ENCODE measurements at places on chromosomes 16 and 17. TPM values are rescaled to one million over a fixed set of nuclear protein-coding genes. Genes with fewer than 3 reads are reported as not detected.

DNA sequence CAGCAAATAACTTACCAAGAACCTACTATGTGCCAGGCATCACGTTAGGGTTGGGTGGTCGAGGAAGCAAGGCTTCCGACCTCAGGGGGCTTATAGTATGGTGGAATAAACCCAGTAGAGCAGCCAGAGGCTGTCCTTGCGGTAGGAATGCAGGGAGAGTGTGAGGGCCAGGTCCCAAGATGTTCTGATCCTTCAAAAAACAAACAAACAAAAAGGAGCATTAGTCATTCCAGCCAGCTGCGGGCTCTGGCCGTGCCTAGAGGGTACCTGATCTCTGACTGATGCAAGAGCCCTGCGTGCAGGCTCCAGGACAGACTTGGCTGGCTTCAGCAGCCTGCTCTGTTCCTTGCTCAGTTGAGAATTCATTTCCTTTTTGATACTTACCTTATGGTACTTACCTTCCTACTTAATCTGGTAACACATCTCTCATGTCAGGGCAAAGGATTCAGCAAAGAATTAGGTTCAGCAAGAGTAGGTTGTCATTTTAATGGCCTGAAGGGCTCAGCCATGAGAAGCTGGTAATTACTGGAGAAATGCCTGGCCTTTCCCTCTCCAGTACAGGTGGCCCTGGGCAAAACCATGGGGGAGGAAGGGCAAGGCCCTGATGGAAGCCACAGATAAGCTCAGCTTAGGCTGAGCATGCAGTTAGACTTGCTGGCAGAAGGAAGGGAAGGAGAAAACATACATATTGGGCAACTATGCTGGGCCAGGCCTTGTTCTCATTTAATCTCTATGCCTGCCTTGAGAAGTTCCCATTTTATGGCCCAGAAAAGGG lies 18.4 kb downstream of the CYB5D2 start:
- DNase-seq, result no peak

GRCh38 chr16:52470585-52470984 lies 76.4 kb downstream of the TOX3 start:
- no peak for DNase-seq

PRCD gene
- total RNA-seq, result 1.1 TPM

CDH5 gene
- total RNA-seq, result not detected

- no peak for DNase-seq
Observed at GRCh38 chr17:50956409-50956749, 90.2 kb upstream of the TOB1 start.

GRCh38 chr16:57507136-57508034 lies 21.1 kb upstream of the DOK4 start:
- DNase-seq, result no peak

DNA sequence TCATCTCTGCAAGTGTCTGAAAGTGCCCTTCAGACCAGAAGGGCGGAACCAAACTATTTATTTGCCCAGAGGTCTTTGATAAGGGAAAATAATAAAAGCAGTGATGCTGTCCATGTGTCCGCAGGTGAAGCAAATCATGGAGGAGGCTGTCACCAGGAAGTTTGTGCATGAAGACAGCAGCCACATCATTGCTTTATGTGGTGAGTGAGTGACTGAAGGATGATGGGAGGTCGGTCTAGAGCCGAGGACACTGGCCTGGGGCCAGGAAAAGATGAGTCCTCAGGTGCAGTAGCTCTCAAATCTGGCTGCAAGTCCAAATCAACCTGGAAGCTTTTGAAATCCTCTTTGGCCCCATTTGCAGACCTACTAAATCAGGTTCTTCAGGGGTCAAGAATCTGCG lies 6.1 kb downstream of the SGSM2 start:
- peak; percentile 46 for DNase-seq

DNA sequence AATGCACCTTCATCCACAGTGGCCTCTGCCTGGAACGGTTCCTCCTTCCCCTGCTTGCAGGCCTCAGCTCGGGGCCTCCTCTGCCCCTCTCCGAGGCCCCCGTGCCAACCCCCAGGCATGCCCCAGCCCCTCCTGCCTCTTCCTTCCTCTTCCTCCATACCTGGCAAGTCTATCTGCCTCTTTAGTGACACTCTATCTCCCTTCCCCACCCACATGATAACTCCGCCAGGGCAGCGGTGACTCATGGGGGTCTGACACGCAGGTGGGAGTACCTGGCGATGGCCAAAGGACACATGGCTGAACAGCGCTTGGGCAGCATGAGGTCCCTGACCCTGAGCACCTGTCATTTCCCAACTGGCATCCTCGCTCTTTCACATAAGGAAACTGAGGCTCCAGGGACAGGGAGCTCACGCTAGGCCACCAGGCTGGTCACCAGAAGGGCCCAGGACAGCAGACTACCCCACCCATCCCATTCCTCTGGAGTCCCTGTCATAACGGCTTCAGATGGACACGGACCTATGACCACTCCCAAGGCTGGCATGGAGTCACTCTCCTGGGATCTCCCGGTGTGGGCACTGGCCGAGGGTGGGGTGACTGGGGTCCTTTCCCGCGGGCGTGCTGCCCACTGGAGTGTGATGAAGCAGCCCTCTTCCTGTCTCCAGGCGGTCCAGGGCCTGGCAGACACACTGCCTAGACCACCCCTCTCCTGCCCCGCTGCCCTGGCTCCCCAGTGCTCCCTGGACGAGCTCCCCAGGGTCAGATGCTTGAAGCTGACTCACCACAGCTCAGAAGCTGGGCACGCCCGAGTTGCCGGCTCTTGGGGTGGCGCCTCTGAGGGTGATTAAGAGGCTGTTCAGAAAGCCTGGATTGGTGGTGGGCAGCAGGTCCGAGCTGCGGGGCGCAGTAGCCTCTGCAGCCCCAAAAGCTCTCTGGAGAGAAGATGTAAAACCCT lies 100.6 kb downstream of the ENGASE start:
- DNase-seq, result no peak

DNA sequence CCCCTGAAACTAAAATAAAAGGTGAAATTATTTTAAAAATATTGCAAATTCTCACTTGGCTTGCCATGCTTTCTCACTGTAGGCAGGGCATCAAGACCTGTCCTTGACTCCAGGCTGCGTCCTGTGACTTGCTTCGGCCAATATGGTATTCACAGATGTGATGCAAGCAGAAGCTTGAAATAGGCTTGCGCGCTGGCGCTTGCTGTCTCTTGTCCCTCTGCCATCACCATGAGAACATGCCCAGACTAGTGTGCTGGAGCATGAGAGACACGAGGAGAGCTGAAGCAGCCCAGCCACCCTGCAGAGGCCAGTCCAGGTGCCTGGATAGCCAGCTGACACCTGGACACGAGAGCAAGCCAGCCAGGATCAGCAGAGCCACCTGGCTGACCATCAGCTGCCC lies 21.8 kb upstream of the ZKSCAN2 start:
- DNase-seq, result no peak

- DNase-seq, result no peak
Observed at GRCh38 chr16:74474416-74474815, 53.1 kb upstream of the CLEC18B start.

DNA sequence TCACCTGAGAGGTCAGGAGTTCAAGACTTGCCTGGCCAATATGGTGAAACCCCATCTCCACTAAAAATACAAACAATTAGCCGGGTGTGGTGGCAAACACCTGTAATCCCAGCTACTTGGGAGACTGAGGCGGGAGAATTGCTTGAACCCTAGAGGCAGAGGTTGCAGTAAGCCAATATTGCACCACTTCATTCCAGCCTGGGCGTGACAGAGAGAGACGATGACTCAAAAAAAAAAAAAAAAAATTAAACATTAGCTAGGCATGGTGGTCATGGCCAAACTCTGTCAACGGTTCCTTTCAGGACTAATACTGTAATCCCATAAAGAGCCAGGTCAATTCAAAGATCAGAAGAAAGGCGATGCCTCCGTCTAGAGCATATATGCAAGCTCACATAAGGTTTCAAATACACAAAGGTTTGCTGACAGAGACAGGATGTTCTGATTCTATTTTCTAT lies 2.4 kb downstream of the RNF157 start:
- no peak for DNase-seq

GRCh38 chr17:75819116-75819515 lies 25.1 kb downstream of the UNC13D start:
- DNase-seq, result no peak

DNA sequence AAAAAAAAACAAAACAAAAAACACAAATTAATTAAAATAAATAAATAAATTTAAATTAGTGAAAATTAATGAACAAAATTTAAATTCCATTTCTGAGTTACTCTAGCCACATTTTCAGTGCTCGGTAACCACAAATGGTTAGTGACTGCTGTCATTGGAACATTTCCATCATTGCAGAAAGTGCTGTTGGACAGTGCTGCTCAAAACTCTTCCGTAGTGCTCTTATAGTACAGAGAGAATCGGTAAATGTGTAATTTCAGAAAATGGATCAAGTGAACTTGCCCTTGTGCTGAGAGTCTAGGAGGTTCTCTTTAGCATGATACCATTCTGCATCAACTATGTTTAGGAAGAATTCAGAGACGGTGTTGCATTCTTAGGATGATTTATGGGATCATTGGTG lies 23.7 kb downstream of the ZNRF1 start:
- no peak for DNase-seq

GRCh38 chr16:30375864-30376263 lies 1.3 kb downstream of the MYL11 start:
- DNase-seq, result no peak

TP53TG3C gene
- not detected for total RNA-seq

GRCh38 chr16:71927383-71927782 lies 32.1 kb downstream of the IST1 start:
- no peak for DNase-seq

DNA sequence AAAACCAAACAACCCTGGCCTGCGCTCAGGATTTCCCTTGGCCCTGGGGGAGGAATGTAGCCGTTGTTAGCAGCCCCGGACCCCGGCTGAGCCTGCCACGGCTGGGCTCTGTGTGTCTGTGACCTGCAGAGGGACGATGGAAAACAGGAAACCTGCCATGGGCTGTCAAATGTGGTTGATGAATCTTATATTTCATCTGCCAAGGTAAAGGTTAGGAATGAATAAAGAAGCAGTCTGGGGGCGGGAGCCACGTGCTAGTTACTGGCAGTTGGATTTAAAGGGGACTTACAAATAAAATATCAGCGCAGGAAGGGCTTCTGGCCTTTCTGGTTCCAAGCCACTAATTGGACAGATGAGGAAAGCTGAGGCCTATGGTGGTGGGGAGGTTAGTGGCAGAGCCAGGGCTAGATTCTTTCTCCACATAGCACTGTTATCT lies at the start of gene KRT23:
Gene KRT23 (minus strand): TSS at position 263 of the 436 bp plus-strand sequence. CDS start 1,043 bp downstream, outside the sequence.
- DNase-seq, result no peak

DNA sequence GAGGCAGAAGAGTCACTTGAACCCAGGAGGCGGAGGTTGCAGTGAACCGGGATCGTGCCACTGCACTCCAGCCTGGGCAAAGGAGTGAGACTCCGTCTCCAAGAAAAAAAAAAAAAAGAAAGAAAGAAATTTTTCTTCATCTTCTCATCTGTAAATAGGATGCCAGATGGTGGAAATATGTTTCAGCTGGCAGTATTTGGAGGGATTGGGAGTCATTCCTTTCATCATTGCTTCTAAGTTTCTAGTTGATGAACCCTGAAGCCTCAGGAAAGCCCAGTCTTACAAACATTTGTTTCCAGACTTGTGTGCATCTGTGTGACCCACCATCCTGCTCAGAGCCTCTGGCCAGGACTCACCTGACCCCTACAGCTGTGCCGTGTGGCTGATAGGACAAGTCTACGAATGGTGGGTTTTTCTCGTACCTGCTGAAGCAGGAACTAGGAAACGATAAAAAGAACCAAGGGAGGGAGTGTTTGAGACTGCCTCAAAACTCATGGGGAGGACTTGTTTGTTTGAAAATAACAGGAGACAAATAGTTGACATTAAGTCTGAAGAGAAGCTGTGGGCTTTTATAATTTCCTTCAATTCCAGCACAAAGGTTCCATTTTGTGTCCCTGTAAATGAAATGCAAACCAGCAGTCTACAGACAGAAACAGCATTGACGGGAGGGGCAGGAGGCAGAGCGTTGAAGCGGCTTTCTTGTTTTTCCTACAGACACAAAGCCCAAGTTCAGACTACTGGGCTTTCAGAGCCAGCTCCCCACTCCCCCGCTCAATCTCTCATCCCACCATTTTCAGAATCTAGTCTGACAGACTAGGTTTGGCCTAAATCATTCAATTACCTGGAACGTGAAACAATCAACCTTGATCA lies 24.9 kb downstream of the CDRT4 start:
- DNase-seq, result no peak

GRCh38 chr16:81804134-81804610 lies 25.1 kb downstream of the PLCG2 start:
- no peak for DNase-seq

DNA sequence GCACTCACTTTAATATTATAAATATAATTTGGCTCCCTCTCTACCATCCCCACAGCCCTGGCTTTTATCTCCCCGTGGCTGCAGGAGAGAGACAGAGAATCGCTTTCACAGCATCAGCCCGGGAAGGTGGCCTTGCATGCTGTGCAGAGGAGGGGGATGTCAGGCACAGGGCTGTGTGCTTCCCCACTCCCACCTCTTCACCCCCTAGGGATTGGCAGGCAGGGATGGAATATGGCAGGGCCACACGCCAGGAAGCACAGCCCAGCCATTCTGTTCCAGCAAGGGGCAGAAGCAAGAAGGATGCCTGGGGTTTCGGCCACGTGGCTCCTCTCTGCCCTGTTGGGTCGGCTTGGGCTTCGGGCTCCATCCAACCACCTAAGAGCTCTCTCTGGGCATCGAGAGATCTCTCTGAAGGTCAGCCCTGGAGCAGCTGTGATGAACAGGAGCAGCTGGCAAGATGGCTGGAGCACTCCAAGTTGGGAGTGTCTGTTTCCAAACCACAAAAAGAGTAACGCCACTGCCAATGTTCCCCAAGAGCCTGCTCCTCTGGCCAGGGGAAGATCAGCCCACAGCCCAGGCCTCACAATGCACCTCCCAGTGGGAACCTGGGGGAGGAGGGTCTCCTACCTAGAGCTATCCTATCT lies 223.2 kb downstream of the C16orf78 start:
- DNase-seq, result no peak

- no peak for DNase-seq
Observed at GRCh38 chr17:19343671-19344151, 18.8 kb downstream of the B9D1 start.

DNA sequence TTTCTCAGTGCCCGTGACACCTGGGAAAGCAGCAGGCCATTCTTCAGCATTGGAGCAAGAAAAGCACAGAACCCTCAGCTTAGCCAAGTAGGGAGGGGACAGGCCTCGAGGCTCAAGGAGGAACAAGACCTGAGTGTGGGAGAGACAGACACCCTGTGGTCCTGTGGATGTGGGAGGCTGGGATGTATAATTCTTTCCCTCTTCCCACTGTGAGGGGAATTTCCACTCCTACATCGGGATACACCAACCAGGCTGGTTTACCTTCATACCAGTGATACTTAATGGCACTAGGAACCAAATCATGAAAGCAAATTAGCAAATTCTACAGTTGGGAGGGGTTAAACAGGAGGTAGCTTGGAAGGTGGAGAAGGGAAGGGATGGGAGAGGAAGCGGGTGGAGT lies 41.7 kb downstream of the LYRM1 start:
- no peak for DNase-seq

GRCh38 chr17:68748381-68748780 lies 147.2 kb upstream of the FAM20A start:
- DNase-seq, result no peak

Data from activated naive CD8-positive, alpha-beta T cell treated with anti-CD3 and anti-CD28 coated beads, Interleukin-2, amount 10 ng/mL, durations not matched to agents 7 days and 5 days (primary cell).